ENCODE measurements at places on chromosomes 12 and 14.

- no peak for DNase-seq
These were observed 54.7 kb upstream of the PLEKHG3 start for GRCh38 chr14:64649383-64649998.

DNA sequence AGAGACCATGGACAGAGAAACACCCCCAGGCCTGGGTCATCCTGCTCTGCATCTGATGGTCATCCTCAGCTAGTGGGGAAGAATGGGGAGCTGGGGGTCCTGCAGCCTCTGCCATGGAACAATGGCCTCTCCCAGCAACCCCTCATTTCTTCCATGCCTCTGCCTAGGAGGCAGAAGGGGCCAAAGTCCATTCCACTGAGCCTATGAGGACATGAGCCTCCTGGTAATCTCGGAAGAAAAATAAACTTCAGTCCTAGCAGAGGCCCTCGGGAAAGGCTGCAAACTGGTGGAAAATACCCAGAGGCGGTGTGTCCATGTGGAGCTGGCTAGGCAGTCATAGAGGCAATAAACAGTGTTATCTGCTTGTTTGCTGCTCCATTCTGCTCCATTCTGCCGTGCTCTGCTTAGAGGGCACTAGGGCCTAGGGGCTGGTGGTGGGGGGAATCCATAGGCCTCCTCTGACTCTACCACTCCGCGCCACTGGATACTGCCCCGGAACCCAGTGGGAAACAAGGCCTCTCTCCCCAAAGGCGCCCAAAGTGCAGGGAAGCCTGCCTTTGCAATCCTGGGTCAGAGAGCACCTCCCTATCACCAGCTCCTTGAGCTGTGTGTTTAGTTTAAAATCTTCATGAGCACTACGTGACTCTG, 4.5 kb downstream of the PGF start:
- DNase-seq = no peak

DNA sequence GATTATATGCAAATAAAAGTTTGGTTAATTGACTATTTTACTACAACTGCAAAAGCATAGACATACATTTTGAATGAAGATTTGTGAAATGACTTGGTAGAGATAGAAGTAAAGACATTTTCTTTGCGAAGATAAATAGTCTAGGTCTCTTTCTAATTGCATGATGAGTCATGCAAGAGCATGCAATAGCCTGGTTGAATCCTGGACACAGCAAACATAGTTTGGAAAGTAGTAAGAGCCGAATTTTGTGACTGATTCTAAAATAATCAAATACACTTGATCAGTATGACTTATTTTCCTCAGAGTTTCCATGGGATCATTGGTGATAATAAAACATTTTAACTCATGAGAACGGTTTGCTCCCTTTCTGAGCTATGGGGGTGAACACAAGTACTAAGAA, 27.7 kb upstream of the CAND1 start:
- no peak for DNase-seq

- DNase-seq = no peak
These were observed 30.1 kb downstream of the ANAPC7 start for GRCh38 chr12:110373425-110373824.

GRCh38 chr12:77070800-77071449, 5.6 kb upstream of the E2F7 start:
- DNase-seq = no peak

- DNase-seq = no peak
These were observed 4.9 kb upstream of the ANKLE2 start for GRCh38 chr12:132766380-132767085.

DNA sequence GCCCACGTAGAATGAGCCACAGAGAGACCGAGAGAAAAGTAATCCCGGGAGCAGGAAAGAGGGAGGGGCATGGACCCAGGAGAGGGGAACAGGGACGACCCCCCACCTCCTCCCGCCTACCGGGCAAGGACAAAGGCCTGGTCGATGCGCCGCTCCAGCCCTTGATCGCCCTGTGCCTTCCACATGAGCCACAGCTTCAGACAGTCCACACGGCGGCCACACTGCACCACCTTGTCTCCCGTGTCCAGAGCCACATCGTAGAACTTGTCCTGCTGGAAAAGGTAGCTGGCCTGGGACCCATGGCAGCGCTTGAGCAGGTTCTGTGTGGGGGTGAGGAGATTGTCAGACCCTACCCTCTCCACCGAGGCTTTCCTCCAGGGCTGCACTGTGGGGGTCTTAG, 20.5 kb upstream of the ZNF740 start:
- no peak for DNase-seq

GRCh38 chr12:43760396-43760795, 1.6 kb downstream of the IRAK4 start:
- no peak for DNase-seq

DNA sequence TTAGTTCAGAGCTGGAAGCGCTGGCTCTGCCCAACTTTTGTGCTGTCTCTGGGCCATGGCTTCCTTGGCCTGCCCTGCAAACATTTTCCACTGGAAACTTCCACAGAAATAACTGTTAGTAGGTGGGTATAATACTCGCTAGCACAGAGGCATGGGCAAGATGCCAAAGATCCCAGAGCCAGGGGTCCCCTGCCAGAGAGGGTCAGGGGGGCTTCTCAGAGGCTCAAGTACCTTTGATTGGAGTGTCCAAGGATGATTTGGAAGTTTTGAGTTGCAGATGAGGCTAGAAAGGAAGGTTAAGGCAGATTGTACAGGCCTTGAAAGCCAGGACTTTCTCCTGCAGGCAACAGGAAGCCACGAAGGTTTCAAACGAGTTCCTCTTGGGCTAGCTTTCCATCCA, 187.6 kb downstream of the DICER1 start:
- no peak for DNase-seq

DNA sequence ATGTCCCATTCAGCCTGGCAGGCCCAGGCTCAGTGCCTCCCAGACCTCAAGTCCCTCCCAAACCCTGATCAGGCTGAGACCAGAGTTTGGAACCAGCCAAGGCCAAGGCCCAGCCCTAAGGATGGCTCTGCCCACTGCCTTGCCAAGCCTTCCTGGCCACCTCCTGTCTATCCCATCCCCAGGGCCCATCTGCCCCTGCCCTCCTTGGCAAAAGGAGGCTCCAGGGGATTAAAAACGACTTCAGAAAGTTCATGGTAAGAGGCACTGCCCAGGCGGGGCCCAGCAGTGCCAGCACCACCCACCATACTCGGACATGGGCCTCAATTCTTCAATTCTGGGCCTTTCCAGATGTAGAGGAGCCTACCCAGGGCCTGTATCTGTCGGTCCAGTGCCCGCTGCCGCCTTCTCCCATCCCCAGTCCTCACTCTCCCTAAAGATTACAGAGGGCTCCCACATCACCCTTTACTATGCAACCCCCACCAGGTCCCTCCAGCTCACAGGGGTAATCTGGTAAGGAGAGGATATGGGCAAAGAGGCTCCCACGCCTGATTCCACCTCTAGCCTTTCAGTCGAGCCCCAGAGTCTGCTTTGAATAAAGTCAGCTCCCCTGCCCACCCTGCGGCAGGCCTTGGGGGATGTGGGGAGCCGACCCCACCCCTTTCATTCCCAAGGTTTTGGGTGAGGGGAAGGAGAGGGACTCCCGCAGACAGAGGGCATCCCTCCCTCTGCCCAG, 932 bp downstream of the ADCY6 start:
- DNase-seq = no peak

DNA sequence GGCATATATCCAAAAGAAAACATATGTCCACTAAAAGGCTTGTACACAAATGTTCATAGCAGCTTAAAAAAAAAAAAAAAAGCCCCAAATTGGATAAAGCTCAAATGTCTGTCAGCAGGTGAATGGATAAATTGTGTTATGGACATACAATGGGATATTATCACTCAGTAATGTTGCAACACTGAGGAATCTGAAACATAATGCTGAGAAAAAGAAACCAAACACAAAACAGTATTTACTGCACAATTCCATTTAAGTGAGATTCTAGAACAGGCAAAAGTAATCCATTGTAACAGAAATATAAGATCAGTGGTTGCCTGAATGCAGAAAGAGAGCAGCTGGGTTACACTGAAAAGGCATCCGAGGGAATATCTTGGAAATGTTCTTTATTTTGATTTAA, 117.9 kb downstream of the SLC15A5 start:
- DNase-seq = no peak

GRCh38 chr14:24881116-24881893, 168.6 kb downstream of the STXBP6 start:
- DNase-seq = no peak

GRCh38 chr14:68685419-68686204, 107.3 kb downstream of the ZFP36L1 start:
- no peak for DNase-seq

GRCh38 chr14:32421781-32422180, 92.7 kb downstream of the AKAP6 start:
- DNase-seq = no peak

GRCh38 chr12:16369156-16369555, 21.7 kb downstream of the MGST1 start:
- no peak for DNase-seq

DNA sequence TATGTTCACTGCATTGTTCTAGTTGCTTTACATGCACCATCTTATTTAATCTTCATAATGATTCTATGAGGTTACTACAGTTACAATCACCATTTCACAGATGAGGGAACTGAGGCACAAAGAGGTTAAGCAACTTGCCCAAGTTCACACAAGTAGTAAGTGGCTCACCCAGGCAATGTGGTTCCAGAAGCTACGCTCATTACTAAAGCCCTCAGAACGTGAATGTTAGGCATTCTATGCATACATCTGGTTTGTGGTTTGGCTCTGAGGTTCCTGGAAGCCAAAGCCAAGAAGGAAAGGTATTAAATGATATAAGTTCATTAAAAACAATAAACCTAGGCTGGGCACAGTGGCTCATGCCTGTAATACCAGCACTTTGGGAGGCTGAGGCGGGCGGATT, 14.4 kb upstream of the VRTN start:
- no peak for DNase-seq

DNA sequence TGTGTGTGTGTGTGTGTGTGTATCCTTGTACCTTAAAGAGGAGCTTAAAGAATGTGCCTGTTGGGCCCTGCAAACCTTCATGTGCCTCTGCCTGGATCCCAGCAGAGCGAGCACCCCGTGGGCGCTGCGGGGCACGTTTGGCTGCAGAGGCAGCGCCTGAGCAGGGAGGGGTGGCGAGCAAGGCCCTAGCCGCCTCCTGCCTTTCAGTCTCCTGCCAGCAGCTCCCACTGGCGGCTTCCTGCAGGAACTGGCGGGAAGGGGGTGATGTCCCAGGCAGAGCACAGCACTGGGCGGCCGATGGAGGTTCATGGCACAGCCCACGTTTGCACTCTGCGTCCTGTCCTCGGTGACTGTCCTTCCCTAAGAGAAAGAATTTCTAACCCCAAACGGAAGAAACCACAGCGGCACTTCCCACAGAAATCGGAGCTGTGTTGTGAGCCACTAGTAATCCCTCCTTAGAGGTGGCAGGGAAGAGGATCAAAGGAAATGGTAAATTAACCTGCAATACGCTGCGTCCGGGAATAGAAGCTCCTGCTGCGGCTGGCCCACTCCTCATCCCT, 19.8 kb downstream of the ZBTB42 start:
- DNase-seq = no peak

- DNase-seq = no peak
These were observed 7.9 kb downstream of the C14orf132 start for GRCh38 chr14:96047101-96047500.

DNA sequence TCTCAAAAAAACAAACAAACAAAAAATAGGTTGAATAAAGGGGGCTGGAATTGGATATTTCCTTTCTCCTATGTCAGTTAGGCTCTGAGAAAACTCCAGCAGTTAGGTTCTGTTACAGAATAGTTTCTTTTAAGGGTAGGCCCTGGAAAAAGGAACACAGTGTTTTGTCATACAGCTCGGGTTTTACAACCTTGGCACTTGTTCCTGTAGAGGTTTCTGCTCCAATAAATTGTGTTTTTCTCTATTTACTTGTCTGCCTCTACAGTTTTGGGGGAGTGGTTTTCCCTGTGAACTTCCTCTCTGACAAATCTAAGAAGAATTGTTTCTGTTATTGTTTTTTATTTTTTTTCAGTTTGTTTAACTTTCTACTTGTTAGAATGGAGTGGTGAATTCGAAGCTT, 167.6 kb downstream of the ACSS3 start:
- no peak for DNase-seq

- DNase-seq = no peak
These were observed 110.2 kb downstream of the KTN1 start for GRCh38 chr14:55689981-55690871.

DNA sequence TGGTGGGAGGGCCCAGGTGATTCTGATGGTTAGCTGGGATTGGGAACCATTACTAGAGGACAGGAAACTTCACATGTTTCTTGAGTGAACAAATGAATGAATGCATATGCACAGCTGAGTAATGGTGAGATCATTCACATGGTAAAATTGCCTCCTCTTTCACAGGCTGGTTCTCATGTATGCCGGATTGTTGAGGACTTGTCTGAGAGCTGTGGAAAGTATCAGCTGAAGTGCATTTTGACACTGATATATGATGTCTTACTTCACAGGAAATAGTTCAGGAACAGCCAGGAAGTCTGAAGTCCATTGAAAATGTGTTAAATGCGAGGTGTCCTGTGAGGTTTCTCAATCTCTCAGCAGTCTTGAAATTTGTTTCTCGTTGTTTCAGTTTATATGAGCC, 77.6 kb upstream of the DACT1 start:
- DNase-seq = no peak

GRCh38 chr12:10283027-10283426, 24.6 kb upstream of the KLRD1 start:
- no peak for DNase-seq

GRCh38 chr12:54358191-54358944, 5.9 kb downstream of the GPR84 start:
- DNase-seq = no peak

DNA sequence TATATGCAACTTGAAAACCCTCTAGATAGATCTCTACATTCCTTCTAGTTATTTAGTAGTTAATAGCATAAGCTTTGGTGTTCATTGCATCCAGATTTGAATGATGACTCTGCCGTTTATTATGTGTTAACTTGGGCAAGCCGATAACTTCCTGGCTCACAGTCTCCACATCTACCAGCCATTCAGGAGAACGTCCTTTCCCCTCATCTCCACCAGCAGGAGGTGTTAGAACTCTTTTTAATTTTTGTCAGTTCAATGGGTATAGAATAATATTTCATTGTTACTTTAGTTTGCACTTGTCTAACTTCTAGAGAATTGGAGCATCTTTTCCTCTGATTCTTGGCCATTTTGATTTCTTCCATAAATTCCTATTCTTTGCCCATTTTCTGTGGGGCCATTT, 30.0 kb upstream of the WSCD2 start:
- peak; percentile 1 for DNase-seq

- no peak for DNase-seq
These were observed 217.3 kb downstream of the PPM1H start for GRCh38 chr12:62717643-62718042.

DNA sequence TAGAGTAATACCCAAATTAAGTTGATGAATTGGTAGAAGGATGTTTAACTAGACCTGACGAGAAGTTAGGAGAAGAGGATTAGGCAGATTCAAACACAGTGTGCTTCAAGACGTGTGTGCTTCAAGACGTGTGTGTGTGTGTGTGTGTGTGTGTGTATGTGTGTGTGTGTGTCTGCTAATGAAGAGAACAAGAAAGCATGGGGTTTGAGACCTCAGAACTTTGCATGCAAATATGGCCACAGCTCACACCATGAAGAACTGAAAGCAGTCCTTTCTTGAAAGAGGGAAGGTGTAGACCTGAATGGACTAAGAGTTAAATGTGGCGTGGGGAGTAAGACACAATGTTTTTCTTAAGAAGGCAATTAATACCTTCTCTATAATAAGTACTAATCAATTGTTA, 32.5 kb upstream of the SSPN start:
- no peak for DNase-seq
